ENCODE measurements at places on chromosomes 4 and X.

GRCh38 chrX:48945517-48946348 lies 11.7 kb downstream of the OTUD5 start:
- DNase-seq = no peak

GRCh38 chr4:102139132-102139573 lies 206.1 kb downstream of the SLC39A8 start:
- DNase-seq = no peak

- DNase-seq = no peak
These were observed 97.1 kb upstream of the SH3RF1 start for GRCh38 chr4:169367826-169368225.

DNA sequence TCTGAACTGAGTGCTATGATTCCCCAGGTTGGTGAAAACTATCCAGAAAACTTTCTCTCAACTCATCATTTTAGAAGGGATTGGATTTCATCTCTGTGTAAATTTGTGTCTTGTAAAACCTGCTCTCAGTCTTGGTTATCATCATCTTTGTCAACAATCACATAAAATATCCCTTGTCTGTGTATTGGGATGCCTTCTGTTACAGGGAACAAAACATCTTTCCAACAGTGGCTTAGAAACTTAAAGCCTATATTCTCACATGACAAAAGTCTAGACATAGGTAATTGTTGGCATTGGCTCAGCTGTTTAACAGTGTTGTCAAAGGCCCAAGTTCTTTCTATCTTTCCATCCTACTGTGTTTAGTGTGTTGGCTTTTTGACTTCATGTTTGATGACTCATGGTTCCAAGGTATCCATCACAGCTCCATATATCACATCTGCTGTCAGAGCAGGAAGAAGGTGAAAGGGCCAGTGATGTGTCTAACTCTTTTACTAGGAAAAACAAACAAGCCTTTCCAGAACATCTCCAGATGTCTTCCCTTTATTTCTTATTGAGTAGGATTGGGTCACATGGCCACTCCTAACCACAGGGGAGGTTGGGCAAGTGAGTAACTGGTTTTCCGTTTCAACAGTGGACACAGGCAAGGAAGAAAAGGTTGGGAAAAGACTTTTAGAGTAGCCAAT lies 65.0 kb downstream of the PHEX start:
- no peak for DNase-seq

DNA sequence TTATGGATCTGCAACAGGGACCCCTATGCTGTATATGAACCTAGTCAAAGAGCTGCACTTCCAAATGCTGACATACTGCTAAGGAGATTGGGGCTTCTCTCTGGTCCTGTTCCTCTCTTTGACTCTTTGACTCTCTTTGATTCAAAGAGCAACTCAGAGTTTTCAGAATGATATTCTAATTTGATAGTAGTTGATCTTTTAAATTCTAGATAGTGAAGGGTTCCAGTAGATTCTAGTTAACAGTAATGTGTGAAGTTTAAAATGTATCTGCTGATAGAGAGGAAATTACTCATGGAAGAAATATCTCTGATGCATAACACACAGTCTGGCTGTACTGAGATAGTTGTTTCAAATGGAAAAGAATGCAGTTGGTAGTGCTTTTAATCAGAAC lies 239.1 kb downstream of the RASL11B start:
- DNase-seq = no peak

- no peak for DNase-seq
These were observed 73.6 kb upstream of the QRFPR start for GRCh38 chr4:121454251-121454979.

GRCh38 chr4:188660796-188661195 lies 521.6 kb downstream of the TRIML1 start:
- DNase-seq = no peak

DNA sequence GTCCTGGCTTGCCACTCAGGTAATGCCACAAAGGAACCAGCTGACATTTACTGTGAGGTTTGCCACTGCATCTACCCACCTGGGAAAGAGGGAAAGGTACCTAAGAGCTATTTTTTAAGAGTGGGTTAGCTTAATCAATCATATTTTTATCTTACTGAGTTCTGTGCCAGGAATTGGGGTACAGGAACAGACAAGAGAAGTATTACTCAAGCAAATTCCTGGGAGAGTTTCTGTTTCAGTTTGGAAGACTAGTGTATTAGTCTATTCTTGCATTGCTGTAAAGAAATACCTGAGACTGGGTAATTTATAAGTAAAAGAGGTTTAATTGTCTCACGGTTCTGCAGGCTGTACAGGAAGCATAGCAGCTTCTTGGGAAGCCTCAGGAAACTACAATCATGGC lies 23.2 kb downstream of the PSMD10 start:
- DNase-seq = no peak

DNA sequence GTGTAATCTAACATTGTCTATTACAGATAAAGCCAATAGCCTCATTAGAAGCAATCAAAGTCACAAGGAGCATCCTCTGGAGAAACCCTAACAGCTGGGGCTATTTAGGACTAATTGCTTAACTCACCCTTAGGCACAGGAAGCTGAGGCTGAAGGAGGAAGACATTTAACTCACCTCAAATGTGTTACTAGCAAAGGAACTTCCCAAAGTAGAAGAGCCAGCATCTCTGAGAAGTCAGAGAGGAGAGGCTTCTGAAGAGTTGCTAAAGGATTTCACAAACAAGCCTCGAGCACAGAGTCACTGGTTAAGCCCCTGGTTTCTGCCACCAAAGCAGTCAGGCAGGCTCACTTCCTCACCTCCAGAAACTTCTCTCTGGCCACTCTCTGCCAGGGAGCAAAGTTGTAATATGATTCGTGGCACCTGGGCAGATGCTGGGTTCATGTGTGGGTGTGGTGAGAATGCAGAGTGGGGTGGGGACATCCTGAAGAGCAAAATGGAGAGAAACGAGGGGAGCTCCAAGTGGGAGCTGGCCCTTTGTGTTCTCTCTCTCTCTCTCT lies 201.3 kb downstream of the HS6ST2 start:
- DNase-seq = no peak

Data from stimulated activated CD4-positive, alpha-beta T cell treated with anti-CD3 and anti-CD28 coated beads, TNF-alpha, amount 100 ng/mL, for 1 hour (primary cell).